ENCODE measurements at places on chromosomes 3 and 15.
A peak's percentile ranks its signal among the peaks of the same experiment; 100 is the strongest.

DNA sequence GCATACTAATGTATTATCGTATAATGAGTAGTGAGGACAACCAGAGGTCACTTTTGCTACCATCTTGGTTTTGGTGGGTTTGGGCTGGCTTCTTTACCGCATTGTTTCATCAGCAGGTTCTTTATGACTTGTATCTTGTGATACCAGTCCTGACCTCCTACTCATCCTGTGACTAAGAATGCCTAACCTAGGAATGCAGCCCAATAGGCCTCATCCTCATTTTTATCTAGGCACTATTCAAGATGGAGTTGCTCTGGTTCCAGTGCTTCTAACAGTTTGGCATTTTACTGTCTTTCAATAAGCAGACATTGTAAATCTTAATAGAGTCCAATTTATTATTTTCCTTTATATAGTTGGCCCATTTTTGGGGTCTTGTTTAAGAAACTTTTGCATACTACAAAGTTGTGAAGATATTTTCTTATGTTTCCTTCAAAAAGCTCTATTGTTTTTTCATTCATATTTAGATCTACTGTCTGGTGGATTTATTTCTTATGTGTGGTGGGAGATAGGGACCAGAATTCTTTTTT, 60.8 kb upstream of the RNU6-1 start:
- no peak for DNase-seq

DNA sequence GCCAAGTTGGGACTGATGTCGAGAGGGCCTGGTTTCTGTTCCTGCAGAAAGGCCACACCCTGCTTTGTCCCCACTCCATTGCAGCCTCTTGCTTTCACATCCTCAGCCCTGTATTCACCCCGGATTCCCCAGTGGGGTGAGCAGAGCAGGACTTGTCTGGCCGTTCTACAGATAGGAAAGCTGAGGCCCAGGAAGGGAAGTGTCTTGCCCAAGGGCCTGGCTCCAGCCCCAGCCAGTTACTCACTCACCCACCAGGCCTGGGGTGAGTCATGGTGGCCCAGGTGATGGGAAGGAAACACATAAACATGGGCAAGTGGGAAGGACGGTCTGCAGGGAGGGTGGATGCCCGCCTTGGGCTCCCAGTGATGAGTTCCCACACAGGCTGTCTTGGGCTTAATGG, 6.1 kb upstream of the DUSP7 start:
- DNase-seq: no peak

- DNase-seq: no peak
Measured at GRCh38 chr15:42045211-42045615, 24.4 kb upstream of the PLA2G4E start.

DNA sequence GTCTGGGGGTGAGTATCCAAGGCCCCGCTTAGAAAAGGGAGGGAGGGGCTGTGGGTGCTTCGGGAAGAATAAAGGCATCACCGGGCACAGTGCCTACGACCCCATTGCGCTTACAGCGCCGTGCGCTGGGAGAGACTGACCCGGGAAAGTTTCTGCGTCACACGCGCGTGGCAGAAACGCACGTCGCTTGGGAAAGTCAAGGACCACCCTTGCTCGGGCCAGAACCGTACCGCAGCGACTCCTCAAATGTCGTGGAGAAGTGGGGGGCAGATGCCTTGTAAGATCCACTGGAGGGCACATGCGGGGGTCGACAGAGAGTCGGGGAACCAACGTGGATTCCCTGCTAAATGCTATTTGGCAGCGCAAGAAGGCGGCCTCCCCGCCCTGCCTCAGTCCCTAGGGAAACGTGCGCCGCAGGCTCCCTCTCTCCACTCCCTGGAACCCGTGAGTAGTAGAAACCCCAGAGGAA, 2.4 kb downstream of the ADAMTS9 start:
- DNase-seq: no peak

GRCh38 chr15:20356911-20357480, 184.6 kb downstream of the GOLGA6L6 start:
- DNase-seq: no peak

- DNase-seq: no peak
Measured at GRCh38 chr3:172675441-172676193, 35.2 kb downstream of the NCEH1 start.

DNA sequence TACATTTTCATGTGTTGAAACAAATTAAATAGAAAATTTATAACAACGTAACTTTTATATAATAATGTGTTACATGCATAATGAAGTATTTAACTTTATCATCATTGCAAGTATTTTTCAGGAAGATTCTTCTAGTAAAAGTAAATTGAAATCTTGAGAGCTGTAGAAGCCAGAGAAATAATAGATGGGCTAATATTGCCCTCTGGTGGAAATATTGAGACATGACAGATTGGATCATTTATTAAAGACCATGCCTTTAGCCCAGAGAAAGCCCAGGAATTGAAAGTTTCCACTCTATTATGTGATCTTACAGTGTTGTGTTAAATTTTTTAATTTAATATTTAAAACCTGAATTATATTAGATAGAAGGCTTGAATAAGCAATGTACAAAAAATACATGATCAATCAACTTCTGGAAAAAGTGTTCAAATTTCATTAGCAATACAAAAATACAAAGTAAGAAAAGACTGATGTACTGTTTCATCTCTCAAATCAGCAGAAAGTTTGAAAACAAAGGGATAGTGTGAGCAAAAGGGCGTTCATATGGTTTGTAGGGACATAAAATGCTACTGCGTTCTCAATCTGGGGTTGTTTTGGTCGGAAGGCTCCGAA, 52.7 kb upstream of the SPTSSB start:
- DNase-seq: no peak

GRCh38 chr3:48715174-48715800, 1.7 kb downstream of the IP6K2 start:
- no peak for DNase-seq

DNA sequence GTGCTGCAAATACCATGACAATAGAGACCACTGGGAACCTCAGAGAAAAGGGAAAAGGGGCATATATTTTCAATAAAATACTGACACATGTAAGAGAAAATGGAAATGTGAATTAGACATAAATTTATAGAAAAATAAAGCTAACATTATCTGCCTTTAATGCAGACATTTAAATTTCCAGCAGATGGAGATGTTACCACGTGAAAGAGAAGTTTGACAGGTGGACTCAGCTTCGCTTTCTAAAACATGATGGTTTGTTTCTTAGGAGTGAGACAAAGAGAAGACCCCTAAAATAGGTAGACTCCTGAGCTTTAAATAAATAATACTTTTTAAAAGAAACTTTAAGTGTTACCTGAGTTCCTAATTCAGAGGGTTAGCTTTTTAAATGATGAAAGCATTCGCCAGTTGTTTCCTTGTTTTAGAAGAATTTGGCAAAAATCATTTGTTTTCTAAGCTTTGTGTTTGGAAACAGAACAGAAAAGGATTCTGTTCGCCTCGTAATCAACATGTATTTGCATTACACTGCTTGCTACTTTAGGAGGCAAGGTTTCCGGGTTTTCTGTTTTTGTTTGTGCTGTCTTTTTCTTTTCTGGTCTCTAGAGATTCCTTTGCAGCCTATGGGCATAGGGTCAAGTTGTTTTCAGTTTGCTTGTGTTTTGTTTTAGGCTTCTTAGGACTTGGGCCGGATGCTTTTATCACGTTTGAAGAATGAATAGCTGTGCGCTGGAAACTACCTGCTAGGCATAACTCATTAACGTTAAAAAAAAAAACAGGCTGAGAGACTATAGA, 271.4 kb downstream of the THSD4 start:
- no peak for DNase-seq

GRCh38 chr3:134495980-134496379, 10.1 kb downstream of the CEP63 start:
- DNase-seq: no peak

- DNase-seq: no peak
Measured at GRCh38 chr3:101851072-101851770, 1.9 kb downstream of the NFKBIZ start.

DNA sequence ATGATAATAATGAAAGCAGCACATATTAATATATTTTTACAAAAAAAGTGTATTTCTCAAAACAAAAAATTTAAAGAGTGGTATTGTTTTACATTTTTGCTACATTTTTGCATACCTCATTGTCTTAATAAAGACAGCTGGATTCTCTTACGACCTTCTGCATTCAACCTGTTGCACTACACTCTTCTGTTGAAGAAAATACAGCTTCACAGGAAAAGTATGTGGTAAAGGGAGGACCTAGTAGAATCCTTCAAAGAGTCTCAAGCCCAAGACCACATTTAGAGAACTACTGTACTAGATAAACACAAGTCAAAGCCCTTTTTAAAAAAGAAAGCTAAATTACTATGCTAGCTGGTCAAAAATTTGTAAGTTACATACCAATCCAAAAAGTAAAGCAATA, 7.9 kb downstream of the ZNF280D start:
- no peak for DNase-seq

DNA sequence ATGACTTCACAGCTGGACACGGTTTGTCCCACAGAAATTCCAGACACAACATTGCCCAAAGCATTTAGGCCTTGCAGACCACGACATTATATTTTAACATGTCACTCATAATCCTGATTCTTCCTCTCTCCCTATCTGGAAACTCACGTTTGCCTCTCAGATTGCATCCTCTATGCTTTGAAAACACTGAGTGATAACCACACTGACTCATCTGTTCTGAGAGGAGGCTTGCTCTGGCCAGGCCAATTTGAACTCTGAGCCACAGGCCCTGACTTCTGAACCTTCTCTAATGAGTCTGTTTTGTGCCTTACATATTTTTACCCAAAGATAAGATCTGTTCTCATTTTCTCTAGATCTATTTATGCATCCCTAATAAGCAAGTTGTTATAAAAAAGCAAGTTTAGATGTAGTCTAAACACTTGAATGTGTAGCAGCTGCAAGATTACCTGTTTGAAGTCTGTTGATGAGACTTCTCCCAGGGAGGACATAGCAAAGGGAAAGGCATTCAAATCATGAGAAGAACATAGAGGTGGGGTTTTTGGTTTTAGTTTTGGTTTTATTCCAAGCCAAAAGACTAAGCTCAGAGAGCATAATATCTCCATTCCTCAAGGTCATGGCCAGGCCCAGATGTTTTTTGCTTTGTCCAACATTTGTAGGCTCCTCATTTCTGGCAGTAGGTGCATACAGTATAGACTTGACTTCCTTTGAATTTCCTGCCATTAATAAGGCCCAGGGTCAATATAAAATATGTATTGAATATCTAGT, 234.4 kb upstream of the LRTM1 start:
- DNase-seq: no peak

GRCh38 chr15:75577401-75578172, 1.5 kb downstream of the PTPN9 start:
- DNase-seq: no peak

DNA sequence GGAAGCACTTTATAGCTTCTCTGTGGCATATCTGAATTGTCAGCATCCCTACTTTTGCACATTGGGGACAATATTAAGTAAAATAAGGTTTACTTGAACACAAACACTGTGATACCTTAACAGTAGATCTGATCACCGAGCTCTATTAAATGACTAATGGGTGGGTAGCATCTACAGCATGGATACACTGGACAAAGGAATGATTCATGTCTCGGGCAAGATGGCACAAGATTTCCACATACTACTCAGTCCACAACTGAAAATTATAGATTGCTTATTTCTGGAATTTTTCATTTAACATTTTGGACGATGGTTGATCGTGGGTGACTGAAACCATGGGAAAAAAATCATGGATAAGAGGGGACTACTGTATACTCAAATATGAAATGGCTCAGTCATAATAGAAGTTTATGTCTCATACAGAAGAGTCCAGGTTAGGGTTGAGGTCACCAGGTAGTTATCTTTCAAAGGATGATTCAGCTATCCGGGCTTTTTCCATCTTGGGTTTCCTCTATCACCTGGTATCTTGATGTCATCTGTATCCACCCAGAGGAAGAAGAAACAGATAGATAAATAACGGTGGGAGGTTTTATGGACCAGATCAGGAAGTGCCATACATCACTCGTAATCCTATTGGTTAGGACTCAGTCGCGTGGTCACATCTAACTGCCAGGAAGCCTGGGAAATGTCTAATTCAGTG, 320.0 kb upstream of the RARB start:
- no peak for DNase-seq

- DNase-seq: no peak
Measured at GRCh38 chr3:194874783-194875182, 189.1 kb downstream of the FAM43A start.

DNA sequence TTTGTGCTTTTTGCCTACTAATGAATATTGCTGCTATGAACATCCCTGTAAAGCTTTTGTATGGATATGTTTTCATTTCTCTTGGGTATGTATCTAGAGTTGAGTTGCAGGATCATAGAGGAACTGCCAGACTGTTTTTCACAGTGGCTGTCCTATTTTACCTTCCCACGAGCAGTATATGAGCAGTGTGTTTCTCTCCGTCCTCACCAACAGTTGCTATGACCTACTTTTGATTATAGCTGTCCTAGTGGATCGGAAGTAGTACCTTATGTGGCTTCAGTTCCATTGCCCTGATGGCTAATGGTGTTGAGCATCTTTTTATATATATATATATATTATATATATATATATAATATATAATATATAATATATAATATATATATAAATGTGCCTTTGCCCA, 25.2 kb downstream of the CDAN1 start:
- DNase-seq: no peak

DNA sequence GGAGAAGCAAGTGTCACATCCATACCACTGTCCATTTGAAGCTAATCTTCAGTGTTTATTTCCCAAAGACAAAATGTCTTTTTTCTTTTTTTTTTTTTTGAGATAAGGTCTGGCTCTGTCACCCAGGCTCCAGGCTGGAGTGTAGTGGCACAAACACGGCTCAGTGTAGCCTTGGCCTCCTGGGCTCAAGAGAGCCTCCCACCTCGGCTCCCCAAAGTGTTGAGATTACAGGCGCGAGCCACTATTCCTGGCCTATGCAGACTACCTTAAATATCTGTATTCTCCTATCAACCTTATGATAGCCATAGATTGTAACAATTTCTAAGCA, 27.7 kb upstream of the VPS33B start:
- DNase-seq: no peak

DNA sequence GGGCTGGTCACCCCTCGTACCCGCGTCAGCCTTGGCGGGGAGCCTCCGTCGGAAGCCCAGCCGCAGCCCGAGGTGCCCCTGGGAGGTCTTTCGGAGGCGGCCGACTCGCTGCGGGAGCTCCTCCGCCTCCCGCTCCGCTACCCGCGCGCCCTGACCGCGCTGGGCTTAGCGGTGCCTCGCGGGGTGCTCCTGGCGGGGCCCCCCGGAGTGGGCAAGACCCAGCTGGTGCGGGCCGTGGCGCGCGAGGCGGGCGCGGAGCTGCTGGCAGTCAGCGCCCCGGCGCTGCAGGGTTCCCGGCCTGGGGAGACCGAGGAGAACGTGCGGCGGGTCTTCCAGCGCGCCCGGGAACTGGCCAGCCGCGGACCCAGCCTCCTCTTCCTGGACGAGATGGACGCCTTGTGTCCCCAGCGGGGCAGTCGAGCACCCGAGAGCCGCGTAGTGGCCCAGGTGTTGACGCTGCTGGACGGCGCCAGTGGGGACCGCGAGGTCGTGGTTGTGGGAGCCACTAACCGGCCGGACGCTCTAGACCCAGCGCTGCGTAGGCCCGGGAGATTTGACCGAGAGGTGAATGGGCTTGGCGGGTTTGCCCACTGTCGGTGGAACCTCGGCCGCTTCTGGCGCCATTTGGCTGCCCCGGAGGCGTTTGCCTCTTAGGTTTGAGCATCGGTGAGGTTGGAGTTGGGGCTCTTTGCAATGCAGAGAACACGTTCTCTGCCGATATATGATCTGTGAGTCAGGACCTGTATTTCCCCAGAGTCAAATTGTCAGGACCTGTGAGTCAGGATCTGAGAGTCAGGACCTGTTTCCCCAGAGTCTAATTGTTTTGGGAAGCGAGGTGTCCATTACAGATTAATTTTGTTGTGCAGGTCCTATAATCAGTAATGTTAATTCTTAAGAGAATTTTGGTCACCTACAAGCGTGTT, 24.9 kb upstream of the GATM start:
- DNase-seq: peak; percentile 19

Data from activated T-cell treated with anti-CD3 and anti-CD28 coated beads for 48 hours (primary cell).